ENCODE measurements at places on chromosomes 7 and 10.

- DNase-seq: no peak
- H3K4me1 ChIP-seq: no peaks in the 10 kb centered on the region
- no peak overlapping the region for H3K4me3 ChIP-seq
- no peaks in the 10 kb centered on the region for H3K36me3 ChIP-seq
- no peak overlapping the region for H3K27ac ChIP-seq
- peaks cover 52% of the 10 kb centered on the region for H3K27me3 ChIP-seq
Measured at GRCh38 chr7:95817866-95818640, 45.7 kb downstream of the DYNC1I1 start.

DNA sequence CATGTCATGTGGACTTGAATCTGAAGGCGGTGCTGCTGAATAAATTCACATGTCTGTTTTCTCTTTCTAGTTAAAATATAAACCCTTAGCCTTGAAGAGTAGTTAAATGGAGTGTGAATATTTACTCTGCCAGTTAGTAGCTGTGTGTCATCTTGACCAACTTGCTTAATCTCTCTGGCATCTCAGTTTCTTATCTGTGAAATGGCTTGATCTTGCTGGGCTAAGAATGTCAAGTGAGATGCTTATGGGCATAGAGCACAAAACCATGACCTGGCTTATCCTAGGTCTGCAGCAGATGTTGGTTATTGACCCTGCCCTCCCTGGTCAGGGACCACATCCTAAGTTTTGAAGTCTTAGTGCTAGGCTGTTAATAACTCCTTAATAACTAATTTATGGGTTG is 16.6 kb downstream of the ARID5B start:
- no peak overlapping the region for H3K27ac ChIP-seq
- H3K4me1 ChIP-seq: peaks cover 2% of the 10 kb centered on the region

DNA sequence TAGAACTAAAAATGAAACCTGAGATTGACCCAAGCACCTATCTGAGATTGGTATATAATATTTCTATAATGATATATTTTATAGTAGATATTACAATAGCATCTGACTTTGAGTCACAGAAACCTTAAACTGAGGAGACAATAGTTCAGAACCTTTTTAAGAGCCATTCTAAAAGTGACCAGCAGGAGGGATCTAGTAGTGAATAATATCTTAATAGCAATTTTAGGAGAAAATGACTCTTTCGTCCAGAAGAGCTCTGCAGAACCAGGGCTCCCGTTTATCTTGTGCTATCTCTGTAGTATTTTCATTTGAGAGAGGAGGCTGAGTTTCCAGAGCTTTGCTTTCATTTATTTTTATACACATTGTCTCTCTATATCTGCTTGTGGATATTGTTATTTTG is 68.1 kb downstream of the PODXL start:
- H3K4me1 ChIP-seq: no peaks in the 10 kb centered on the region
- no peak overlapping the region for H3K4me3 ChIP-seq
- peaks cover 21% of the 10 kb centered on the region for H3K36me3 ChIP-seq
- H3K27ac ChIP-seq: no peak overlapping the region

DNA sequence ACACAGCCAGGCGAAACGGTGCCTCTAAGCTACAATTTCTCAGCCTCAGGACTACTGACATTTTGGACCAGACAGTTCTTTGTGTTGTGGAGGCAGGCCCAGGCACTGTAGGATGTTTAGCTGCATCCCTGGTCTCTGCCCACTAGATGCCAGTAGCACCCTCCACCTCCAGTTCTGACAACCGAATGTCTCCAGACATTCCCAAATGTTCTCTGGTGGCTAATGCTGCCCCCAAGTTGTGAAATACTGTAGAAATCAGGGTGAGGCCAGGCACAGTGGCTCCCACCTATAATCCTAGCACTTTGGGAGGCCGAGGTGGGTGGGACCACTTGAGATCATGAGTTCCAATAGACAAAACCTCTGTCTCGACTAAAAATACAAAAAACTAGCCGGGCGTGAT is 18.2 kb downstream of the HNRNPF start:
- no peaks in the 10 kb centered on the region for H3K27me3 ChIP-seq
- H3K36me3 ChIP-seq: peaks cover 100% of the 10 kb centered on the region
- H3K27ac ChIP-seq: no peak overlapping the region
- no peak overlapping the region for H3K4me3 ChIP-seq
- peaks cover 28% of the 10 kb centered on the region for H3K4me1 ChIP-seq

DNA sequence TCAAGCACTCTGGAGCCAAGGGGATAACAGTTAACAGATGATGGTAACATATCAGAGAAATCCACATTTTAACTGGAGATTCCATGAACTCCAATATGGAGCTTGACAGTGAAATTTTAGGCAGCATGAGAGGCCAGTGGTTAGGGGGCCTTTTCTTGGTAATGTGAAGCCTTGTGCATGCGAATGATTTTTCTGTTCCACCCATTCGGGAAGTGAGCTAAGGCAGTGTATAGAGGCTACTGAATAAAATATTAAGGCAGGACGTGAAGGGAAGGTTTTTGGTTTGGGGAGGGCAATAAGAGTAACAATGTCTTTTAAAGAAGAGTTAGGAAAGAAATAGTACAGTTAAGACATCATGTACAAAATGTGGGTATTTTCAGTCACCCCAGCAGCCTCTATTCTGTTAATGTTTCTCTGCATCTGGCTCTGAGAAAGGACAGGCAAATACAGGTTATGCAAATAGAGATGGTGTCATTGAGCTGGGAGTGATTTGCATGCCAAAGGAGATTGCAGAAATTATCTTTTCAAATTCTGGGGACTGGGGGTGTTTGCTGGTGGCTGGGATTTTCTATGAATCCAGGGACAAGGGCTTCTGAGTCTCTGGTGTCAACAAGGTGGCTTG is 6.8 kb upstream of the TAS2R60 start:
- no peaks in the 10 kb centered on the region for H3K36me3 ChIP-seq
- H3K4me3 ChIP-seq: no peak overlapping the region
- H3K4me1 ChIP-seq: peaks cover 16% of the 10 kb centered on the region

GRCh38 chr10:60141896-60142559 is 235.7 kb upstream of the CCDC6 start:
- no peaks in the 10 kb centered on the region for H3K27me3 ChIP-seq
- H3K4me1 ChIP-seq: peaks cover 5% of the 10 kb centered on the region
- H3K27ac ChIP-seq: no peak overlapping the region
- H3K36me3 ChIP-seq: no peaks in the 10 kb centered on the region
- no peak for DNase-seq

DNA sequence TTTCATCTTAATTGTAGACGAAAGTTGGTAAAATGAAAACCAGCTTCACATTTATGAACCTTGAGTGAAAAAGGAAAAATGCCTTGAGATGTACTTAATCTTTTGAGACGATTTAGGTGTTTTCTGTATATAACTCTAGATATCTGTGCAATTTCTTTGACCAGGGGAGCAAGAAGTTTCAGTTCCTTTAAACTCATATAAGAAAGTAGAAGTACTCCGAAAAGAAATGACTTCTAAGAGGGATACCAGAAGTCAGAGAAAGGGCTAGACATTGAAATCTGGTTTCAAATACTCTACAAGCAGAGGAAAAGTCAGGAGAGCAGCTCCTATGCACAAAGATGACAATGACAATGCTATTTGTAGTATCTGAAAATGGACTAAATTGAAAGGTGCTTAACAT is 303.7 kb downstream of the BAMBI start:
- H3K4me3 ChIP-seq: no peak overlapping the region
- peaks cover 18% of the 10 kb centered on the region for H3K4me1 ChIP-seq
- DNase-seq: no peak
- no peak overlapping the region for H3K27ac ChIP-seq

Measured in MCF 10A (cell line).